ENCODE measurements at places on chromosomes 2 and 18.

DNA sequence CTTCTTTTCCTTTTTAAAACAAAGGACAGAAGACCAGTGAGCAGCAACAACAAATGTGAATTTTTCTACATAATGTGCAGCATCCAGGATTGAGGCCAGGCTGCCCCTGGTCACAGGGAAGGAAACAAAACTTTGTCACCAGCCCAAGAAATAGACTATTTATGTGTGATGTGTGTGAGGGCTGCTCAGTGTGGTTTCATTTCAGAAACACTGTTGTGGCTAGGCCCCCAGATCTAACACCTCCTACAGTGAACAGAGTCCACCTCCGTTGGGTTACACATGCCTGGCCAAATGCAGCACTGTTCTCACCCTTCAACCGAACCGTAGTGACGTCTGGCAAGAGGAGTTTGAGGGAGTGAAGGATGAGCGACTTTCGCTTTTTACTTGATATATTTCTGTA, 146.3 kb upstream of the RIOK3 start:
- no peak for DNase-seq

GRCh38 chr18:7598167-7599047, 31.3 kb downstream of the PTPRM start:
- no peak for DNase-seq

GRCh38 chr2:85318222-85319074, 9.3 kb downstream of the TGOLN2 start:
- peak; percentile 23 for DNase-seq

DNA sequence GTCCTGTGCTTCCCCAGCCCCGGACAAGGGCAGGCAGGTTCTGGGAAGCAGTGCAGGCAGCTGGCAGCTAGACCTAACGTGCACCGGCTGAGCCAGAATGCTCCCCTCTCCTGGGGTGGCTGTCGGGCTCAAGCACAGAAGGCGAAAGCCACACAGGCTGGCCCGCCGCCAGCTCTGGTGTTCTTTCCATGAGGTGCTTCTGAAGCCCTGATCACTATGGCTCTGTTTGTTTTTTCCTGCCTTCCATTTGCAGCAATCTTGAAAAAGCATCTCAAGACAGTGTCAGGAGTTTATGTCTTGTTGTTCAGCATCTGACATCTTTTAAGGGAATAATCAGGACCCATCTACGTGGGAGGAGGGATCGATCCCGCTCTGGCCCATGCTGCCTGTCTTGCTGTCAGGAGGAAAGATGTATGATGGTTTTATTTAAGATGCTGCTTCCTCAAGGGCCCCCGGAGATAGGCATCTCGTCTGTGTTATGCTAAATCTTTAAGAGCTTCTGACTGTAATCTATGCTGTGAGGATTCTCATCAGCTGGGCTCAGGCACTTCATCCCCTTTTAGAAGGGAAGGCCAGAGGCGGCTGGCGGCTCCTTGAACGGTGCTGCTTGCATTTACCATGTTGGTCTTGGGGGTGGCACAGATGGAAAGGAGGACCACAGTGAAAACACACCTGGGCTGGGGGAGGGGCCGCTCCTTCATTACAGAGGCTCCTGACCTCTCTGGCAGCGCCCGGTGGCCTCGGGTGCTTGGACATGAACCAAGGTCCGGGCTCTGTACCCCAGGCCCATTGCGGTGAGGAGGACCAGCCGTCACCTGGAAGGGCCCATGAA, 118.5 kb upstream of the HDAC4 start:
- no peak for DNase-seq

GRCh38 chr2:213066443-213066743, 85.0 kb downstream of the IKZF2 start:
- no peak for DNase-seq

DNA sequence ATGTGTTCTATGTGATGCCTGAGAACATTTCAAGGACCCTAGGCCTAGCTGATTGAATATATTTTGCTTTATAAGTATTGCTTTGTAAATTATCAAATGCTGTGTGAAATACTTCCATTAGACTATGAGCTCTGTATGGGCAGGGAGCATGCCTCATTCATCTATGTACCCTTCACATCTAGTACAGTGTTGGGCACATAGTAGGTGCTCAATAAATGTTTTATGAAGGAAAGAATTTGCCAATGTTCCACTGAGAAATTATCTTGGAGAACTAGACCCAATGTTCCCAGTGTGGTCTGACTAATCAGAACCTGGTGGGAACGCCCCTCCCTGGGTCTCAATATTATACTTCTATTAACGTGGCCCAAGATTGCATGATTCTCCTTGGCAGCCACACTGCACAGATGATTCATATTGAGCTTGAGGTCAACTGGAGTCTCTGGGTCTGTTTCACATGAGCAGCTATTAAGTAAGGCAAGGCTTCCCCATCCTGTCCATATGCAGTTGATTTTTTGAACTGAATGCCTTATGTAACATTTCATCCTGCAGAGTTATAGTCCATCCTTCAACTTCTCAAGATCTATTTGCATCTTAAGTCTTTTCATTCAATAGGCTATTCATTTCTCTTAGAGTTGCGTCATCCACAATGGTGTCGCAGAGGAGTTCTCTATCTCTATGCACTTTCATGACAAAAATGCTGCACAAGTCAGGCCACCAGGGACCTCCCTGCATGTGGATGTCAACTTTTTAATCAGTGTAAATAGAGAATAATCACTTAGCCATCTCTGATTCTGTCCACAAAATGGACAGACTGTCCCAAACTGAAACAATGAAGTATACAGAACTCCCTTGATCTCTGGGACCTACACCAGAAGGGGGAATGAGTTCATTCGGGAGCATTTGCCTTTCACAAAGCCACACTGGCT, 257.6 kb downstream of the CYP26B1 start:
- DNase-seq = no peak

- no peak for DNase-seq
Observed at GRCh38 chr2:162677476-162677875, 161.1 kb downstream of the KCNH7 start.

DNA sequence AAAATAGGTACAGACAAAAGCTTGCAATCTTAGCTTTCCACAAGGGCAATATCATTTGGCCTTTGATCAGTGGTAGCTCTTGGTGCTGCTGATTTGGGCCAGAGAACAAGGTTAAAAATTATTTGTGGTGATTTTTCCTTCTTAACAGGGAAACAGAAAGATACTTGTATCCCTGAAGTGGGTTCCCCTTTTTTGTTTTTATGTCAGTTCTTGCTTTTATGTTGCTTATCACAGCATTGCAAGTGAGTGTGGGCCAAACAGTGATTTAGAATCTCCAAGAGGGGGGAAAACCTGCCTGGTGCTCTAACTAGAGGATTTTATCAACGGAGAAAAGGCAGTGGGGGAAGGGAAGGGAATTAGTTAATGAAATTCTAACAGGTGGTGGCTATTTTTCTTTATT, 197.6 kb upstream of the SP5 start:
- DNase-seq = no peak

All from dermis blood vessel endothelial cell (primary cell).